CD4-positive, alpha-beta T cell treated with Interleukin-4 for 4 hours (primary cell): ENCODE measurements at places on chromosomes 2 and 18.

DNA sequence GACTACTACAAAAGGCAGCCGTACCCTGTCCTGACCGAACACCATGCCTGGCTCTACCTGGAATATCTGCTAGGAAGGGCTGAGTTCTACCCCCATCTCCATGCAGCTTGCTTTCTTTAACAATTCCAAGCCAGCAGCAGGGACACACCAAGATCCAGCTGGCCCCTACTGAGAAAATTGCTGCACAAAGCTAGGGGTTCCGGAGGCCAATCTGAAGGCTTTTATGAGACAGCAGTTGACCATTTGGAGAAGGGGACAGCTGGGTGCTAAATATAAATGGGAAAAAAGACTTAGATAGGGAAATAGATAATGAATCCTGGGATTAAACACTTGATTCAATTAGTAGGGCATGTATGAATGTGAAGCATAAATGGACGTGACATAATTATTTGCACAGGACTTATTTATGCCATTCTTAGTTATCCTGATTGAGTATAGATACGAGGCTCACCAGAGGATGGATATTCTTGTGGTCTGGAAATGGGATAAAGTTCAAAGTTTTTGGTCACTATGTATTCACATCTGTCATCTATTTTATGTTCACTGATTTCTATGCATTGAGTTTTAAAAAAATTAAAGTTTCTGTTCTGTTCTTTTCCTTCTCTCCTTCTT lies 204.0 kb downstream of the ZNF521 start:
- no peak for DNase-seq

- no peak for DNase-seq
Observed at GRCh38 chr2:73301636-73302035, 8.3 kb upstream of the EGR4 start.

DNA sequence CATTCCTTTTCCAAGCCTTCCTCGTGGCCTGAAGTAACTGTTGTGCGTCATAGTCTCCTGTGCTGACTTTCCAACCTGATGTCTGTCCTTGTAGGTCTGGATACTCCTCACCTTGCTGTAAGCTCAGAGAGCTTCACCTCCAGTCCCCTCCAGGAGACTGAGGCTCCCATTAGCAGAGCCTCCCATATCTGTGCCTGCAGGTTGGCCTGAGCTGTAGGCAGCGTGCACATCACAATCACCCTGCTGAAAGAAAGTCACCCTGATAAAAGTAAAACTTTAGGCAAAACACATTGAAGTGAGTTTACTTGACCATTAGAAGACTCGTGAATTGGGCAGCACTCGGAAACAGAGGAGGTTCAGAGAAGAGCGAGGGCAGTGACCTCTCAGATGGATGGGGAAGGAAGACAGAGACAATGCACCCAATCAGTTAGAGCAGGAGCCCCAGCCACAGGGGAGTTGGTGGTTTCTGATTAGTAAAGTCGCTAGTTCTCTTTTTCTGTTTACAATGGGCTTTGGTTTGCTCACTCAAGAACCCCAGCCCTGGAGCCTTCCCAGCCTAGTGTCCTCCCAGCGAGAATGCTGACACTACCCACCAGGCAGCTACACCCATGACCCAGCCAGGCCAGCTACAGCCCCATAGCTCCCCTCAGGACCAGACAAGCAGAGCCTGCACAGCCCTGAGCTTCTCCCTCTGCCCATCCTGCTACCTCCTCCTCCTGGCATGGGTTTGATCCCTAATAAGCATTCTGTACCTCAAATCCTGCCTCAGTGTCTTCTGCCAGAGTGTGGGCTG lies 12.1 kb upstream of the TPO start:
- no peak for DNase-seq

DNA sequence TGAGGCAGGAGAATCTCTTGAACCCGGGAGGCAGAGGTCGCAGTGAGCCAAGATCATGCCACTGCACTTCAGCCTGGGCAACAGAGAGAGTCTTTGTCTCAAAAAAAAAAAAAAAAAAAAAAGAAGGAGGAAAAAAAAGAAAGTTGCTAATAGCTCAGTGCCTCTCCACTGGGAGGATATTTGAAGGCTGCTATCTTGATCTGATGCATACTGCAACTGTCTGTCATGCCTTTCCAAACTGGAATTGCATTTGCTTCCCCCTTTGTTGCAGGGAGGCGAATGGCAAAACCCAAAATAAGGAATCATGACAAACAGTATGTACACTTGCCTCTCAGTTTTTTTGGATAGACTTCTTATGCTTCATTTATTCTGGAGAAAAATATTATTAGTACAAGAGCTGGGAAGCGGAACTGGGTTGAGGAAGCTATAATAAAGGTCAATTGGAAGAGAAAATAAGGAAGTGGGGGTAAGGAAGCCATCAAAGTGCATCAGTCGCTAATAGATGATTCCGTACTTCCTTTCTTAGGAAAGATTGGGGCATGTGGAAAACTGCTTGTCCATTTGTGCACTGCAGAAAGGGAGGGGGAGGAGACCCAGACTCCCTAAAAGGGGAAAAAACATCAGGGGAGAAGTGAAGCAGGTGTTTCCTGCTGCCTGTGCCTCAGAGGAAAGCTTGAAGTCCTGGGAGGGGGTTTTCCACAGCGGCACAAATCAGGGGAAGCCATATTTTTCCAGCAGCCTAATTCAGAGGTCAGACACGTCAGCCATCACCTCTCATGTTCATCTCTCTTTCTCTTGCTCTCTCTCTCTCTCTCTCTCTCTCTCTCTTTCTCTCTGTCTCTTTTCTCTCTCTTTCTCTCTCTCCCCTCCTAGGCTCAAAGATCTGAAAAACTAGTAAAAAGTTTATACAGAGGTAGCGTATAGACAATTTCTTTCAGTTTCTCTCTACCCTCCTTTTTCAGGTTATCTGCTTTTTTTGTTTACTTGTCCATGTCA lies 301.4 kb upstream of the TNP1 start:
- DNase-seq, result peak; percentile 4

- peak; percentile 19 for DNase-seq
Observed at GRCh38 chr2:63840081-63840784, 1.5 kb upstream of the UGP2 start.

- DNase-seq, result no peak
Observed at GRCh38 chr2:101864426-101864825, 127.3 kb upstream of the IL1R2 start.
